Stimulated activated CD8-positive, alpha-beta memory T cell treated with anti-CD3 and anti-CD28 coated beads, Interleukin-2, amount 100 ng/mL, for 1 hour (primary cell): ENCODE measurements at places on chromosomes 7 and 10.

DNA sequence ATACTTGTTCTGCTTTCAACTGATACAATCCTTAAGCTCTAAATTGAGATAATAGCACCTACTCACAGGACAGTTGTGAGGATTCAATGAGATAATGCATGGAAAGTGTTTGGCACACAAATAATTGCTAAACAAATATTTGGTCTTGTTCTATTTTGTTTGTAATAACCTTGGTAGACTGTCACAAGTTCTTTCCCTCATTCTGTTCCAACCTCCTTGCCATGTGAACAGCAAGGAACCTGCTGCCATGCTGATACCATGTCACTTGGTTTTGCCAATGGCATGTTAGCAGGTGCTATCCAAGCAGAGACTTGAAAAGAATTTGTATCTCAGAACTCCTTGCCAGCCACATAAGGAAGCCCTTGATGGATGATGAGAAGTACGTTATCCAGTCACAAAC is 24.8 kb upstream of the TECTB start:
- no peak for DNase-seq

DNA sequence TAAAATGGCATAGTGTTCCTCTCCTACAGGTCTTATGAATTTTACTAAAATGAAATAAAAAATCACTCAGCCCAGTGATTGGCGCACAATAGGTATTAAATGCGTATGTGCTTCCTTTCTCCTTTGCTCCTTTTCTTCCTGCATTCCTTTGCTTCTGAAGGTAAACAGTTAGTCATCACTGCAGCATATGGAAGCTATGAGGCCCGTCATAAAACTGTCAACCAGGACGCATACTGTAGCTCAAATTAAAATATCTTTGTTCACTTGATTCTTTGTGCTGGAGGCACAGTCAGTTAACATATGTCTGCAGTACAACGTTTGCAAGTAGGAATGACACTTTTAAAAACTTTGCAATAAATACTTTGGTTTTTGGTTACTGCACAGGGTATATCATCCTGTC is 374.7 kb downstream of the TCERG1L start:
- DNase-seq: no peak

DNA sequence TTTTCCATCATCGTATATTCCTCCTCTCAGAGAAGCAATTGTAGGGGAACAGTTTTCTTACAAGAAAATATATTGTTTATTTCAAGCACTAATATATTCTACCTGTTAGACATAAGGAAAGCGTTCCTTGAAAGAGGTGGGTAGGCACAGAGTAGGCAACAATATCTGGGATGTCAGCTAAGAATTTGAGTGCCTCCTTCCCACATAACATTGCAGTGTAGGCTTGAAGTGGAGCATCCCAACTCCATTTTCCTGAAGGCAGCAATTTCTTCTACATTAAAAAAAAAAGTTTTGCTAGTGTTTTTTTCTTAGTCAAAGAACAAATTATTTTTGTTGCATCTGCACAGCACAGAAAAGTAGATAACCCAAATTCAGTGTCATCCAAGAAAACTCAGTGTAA is 20.8 kb downstream of the BCAP29 start:
- no peak for DNase-seq

GRCh38 chr10:69825604-69826003 is 23.9 kb downstream of the COL13A1 start:
- DNase-seq: no peak

DNA sequence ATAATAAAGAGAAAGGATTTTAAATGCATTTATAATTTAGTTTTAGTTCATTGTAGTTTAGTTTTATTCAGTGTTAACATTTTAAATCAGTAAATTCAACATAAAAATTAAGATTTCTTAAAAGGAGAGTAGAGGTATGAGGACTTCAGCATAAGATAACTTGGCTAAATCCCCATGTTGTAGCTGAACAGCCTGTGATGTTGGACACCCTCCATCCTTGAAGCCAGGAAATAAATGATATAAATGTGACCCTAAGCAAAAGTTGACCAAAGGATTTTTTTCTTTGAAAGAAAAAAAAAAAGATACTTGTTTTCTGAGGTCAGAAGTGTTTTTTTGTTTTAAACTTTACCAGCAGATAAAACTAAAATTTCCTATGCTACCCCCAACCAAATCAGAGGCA is 48.7 kb downstream of the GNAI1 start:
- no peak for DNase-seq

DNA sequence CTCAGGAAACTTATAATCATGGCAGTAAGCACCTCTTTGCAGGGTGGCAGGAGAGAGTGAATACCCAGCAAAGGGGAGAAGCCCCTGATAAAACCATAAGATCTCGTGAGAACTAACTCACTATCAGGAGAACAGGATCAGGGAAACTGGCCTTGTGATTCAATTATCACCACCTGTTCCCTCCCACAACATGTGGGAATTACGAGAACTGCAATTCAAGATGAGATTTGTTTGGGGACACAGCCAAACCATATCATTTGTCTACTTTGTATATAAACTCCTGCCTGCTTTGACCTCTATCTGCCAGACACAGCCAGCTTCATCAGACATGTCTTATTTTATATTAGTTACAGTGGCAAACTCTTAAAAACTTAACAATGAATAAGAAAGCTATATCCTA is 50.4 kb downstream of the ARMC3 start:
- no peak for DNase-seq

GRCh38 chr10:63376560-63377304 is 89.0 kb downstream of the JMJD1C start:
- DNase-seq: no peak

- DNase-seq: no peak
These were observed 46.7 kb upstream of the RHOBTB1 start for GRCh38 chr10:60990663-60991062.

DNA sequence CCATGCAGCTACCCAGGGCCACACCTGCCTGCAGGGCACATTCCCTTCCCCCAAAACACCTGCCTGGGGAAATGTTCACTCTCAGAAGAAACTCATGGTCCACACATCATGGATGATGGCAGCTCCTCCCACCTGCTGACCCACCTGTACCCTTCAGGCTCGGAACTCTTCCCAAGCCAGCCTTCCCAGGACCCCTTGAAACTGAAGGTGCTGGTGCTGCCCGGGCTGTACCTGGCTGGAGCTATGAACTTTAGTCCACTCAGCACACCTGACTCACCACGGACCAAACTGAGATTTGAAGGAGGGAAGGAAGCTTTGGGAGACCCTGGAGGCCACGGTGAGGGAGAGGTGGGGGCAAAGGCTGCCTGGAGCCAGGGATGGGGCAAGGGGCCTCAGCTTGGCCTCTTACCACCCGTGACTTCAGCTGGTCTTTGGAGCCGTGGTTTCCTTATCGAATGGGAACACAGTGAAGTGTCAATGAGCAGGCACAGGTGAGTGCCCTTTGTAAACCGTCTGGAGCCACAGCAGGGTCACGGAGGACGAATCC is 30.1 kb upstream of the INPP5A start:
- no peak for DNase-seq

DNA sequence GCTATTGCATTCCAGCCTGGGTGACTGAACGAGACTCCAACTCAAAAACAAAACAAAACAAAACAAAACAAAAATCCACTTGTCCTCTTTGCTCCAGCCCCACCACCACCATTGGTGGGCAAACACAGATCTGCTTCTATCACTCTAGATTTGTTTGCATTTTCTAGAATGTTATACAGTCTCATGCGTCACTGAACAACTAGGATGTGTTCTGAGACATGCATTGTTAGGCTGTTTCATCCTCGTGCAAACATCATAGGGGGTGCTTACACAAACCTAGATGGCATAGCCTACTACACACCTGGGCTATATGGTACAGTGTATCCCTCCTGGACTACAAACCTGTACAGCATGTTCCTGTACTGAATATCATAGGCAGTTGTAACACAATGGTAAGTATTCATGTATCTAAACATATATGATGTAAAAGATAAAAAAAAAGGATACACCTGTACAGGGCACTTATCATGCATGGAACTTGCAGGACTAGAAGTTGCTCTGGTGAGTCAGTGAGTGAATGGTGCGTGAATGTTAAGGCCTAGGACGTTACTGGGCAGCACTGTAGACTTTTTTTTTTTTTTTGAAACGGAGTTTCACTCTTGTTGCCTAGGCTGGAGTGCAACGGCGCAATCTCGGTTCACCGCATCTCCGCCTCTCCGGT is 45.3 kb downstream of the BTBD16 start:
- no peak for DNase-seq

- DNase-seq: no peak
These were observed 57.8 kb downstream of the TBXAS1 start for GRCh38 chr7:139886899-139887298.

GRCh38 chr7:38795593-38795992 is 113.4 kb downstream of the VPS41 start:
- no peak for DNase-seq
